ENCODE measurements at places on chromosomes 1 and 21.

DNA sequence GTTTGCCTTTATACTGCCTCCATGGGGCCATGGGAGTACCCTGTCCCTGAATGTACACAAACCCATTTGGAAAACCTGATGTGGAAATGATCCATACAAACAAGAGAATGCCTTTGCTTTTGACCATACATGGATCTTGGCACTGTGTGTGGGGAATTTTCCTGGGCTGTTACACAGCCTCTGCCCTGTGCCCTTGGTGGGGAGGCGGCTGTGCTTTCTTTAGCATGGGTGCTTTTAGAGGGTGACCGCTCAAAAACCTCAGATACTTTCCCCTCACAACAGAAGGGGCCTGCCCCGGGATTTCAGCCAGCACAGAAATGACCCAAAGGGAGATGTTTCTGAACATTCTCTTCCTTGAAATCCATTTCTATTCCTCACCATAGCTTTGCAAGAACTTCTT, 194.8 kb downstream of the LMO4 start:
- no peak for DNase-seq

DNA sequence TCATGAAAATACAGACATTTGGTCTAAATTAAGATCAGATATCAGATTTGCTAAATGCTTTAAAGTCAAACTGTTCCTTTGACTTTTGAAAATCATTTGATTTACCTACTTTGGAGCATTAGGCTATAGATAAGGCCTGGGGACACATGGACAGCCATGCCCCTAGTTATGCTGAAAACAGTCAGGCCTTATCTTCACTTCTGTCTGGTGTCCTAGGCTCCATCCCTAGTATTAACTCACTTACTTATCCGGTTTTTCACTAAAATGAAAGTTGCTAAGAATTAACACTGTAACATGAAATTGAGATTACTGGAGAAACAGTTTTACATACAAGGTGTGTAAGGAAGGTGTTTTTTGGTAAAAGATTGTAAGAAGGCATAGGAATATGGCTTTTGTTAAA, 4.5 kb upstream of the CATSPERE start:
- DNase-seq, result no peak

DNA sequence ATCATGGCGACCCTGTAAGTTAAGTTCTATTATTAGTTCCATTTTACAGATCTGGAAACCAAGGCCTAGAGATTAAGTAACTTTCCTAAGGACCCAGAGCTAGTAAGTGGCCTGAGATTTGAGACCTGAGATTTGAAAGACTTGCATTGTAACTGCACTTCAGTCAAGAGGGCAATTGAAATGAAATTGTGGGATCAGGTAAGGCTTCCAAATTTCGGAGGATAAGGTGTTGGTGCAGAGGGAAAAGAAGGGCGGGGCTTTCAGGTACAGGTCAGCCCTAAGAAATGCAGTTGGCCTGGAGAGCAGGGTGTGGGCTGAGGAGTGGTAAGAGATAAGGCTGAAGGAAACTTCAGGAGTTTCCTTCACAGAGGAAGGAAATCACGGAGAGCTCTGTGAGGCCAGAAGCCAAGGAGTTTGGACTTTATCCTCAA, 51.1 kb downstream of the SLC16A1 start:
- DNase-seq, result no peak

DNA sequence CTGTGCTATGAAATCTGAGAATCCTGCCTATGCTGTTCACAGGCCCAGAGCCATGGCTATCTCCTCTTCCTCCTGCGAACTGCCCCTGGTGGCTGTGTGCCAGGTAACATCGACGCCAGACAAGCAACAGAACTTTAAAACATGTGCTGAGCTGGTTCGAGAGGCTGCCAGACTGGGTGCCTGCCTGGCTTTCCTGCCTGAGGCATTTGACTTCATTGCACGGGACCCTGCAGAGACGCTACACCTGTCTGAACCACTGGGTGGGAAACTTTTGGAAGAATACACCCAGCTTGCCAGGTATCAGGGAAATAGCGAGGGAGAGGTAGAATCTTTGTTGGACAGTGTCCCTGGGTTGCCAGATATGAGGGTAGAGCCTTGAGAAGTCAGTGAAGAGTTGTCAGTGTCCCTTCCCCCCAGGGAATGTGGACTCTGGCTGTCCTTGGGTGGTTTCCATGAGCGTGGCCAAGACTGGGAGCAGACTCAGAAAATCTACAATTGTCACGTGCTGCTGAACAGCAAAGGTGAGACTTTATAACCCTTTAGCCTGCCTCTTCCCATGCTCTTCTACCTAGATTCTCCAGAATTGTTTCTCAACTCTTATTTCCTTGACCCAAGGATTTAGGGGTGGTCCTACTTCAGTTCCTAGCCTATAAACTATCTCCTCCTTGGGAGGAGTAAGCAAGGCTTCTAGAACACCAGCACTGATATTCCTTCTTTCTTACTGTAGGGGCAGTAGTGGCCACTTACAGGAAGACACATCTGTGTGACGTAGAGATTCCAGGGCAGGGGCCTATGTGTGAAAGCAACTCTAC, 1.4 kb downstream of the NIT1 start:
- peak; percentile 53 for DNase-seq

DNA sequence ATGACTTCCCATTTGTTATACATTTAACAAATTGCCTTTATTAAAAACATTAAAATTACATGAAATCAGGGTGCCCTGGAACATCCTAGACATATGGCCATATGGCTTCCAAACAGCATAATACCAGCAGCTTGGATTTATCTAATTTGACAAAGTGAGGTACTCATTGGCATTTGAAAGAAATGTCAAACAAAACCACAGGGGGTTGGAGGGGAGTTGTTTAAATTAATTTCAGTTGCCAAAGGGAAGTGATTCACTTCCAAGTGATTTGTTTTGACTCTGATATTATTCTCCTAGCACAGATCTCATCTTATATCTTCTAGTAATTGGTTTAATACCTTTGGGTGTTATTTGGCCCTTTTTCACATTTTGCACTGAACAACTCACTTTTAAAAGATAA, 24.5 kb upstream of the POU2F1 start:
- no peak for DNase-seq

- peak; percentile 72 for DNase-seq
Observed at GRCh38 chr1:221740993-221741702, 741 bp downstream of the DUSP10 start.

DNA sequence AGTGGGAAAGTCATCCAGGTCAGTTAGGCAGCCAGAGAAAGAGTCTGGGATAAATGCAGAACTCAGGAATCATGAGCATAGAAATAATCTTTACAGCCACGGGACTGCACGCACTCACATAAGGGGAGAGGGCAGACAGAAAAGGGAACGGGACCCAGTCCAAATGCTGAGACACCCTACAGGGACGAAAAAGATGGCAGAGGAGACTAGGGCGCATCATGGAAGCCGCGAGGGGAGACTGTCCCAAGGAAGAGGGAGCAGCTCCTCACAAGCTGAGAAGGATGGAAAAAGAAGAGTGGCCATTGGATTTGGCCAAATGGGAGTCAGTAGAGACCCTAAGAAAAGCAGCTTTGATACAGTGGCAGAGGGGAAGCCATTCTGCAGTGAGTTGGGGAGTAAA, 102.9 kb upstream of the TLR5 start:
- no peak for DNase-seq

DNA sequence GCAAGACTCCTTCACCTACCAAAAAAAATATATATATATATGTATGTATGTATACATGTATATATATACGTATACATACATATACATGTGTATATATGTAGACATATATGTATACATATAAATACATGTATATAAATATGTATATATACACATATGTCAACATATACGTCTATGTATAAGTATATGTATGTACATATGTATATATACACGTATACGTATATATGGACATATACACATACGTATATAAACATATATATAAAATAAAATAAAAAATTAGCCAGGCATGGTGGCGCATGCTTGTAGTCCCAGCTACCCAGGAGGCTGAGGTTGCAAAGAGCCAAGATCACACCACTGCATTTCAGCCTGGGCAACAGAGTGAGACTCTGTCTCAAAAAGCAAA, 31.6 kb downstream of the BRWD1 start:
- no peak for DNase-seq

GRCh38 chr1:86197206-86197855, 40.8 kb upstream of the COL24A1 start:
- no peak for DNase-seq

DNA sequence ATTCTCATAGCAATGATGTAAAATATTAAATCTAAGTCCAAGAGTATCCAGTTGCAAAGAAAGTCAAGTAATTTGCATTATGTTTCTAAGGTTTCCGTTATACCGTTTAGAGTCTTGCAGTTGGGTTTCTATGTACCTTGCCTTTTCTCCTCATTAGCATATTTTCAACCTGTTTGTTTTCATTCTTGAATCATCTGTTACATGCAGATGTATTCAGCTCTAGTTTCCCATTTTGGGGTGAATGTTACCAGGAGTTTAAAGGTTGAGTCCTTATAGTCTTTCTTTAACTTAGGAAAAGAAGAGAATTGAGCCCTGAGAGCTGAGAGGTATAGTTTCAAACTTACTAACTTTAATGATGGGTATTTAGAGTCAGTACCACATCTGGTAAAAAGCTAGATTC, 139.9 kb downstream of the NFIA start:
- no peak for DNase-seq

- peak; percentile 64 for DNase-seq
Observed at GRCh38 chr1:17059391-17060305, 5.8 kb upstream of the SDHB start.

- no peak for DNase-seq
Observed at GRCh38 chr1:19596065-19596713, 47.9 kb upstream of the NBL1 start.

- DNase-seq, result peak; percentile 30
Observed at GRCh38 chr1:92804721-92805201, 19.9 kb upstream of the EVI5 start.

- no peak for DNase-seq
Observed at GRCh38 chr1:205569411-205570172, 62.2 kb downstream of the ELK4 start.

GRCh38 chr21:37688952-37689659, 227.2 kb downstream of the KCNJ6 start:
- no peak for DNase-seq

DNA sequence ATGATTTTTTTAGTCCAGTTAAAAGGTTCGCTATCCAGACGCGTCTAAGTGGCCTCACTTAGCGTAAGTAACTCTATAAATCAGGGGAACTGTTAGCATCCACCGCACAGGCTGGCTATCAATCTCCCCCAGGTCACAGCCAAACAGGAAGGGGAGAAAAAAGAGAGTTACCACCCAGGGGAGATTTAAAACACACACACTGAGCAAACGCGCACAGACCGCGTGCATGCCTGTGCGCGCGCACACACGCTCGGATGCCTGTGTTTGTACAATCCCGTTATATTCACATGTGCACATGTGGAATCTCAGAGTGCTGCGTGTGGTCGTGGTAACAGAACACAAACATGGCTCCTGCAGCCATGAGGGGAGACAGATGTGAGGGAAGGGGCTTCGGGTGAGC, 125.4 kb downstream of the CASZ1 start:
- DNase-seq, result no peak

DNA sequence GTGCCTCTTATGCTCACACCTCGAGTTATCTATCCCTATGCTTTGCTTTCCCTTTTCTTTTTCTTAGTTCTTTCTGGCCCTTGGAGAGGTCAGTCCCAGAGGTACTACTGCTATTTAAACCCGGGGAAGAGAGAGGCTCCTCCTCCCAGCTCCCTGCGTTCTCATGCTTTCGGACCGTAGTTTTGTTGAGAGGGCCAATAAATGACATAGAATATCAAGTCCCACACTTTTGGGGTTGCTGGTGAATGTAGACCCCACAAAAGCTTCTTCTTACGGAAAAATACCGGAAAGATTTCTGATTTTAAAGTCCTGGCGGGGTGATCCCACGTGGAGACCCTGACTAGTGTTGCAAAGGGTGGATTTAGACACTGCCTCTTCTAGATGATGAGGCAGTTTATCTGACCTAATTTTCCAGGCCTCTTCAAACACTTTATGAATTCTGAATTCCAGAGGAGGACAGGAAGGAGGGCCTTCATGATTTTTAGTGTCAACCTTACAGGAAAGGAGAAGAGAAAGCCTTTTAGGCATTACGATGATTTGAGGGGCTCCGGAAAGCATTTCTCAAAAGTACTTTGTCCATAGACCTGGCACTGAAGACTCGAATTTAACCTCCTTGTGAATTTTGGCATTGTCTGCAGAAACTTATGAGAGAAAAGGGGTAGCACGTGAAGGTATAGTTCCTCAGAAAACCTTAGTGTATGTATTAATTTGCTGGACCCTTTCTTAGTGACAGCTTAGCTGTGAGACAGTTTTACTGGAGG, 694 bp downstream of the TMEM167B start:
- DNase-seq, result no peak

GRCh38 chr1:82367456-82367855, 566.7 kb downstream of the ADGRL2 start:
- DNase-seq, result no peak

- no peak for DNase-seq
Observed at GRCh38 chr1:20386323-20387081, 95.8 kb downstream of the VWA5B1 start.

Data from muscle of arm (tissue), 14 donors.